ENCODE measurements at places on chromosomes 2 and 18.

- no peak for DNase-seq
These were observed 508.2 kb downstream of the TNS1 start for GRCh38 chr2:217494557-217494956.

DNA sequence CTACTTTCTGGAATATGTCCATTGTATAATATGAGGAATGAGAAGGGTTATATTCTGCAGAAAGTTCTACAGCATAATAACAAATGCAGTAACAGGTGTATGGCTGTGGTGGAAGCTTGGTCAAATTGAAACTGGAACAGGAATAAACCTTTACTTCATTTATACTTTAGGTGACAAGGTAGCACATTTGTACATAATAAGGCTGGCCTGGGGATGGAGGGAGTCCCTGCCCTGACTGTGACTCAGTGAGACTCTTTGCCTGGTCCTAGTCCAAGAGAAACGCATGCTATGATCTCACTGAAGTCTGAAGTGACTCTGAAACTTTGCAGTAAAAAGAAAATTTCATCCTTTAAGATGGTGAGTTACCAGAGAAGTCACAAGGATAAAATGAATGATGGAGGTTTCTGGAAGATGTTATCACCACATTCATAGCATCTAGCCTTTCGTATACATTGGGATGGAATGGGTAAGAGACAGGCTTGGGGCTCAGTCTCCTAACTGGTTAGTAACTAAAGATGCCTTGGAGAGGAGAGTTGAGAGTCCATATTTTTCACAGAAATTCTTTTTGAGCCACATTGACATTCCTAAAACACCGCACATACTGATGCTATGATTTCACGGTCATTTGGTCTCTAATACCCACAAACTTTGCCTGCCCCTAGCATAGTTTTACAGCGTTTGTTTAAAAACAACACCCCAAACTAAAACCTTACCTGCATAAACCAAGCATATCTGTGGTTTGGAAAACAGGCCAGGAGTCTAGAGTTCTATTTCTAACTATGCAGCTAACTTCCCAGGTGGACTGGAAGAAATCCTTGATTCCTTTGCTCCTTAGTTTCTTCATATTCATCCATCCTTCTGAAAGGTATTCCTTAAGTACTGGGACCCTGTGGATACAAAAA is 42.4 kb upstream of the NABP1 start:
- no peak for DNase-seq

DNA sequence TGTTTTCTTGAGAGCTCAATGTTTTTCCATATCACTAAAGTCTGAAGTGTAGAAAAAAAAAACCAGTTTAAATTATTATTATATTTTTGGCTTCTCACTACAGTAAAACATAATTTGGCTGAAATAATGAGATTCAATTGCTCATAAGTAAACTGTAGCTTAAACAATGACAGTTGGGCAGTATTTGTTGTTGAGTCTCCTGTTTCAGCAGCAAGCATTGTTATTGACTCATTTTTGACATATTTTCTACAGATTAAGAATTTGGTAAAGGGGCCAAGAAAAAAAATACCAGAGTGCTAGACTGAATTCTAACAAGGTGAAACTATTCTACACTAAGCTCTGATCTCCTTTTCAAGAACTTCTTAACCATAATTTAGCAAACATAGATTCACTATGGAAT is 2070.4 kb upstream of the CELF4 start:
- no peak for DNase-seq

DNA sequence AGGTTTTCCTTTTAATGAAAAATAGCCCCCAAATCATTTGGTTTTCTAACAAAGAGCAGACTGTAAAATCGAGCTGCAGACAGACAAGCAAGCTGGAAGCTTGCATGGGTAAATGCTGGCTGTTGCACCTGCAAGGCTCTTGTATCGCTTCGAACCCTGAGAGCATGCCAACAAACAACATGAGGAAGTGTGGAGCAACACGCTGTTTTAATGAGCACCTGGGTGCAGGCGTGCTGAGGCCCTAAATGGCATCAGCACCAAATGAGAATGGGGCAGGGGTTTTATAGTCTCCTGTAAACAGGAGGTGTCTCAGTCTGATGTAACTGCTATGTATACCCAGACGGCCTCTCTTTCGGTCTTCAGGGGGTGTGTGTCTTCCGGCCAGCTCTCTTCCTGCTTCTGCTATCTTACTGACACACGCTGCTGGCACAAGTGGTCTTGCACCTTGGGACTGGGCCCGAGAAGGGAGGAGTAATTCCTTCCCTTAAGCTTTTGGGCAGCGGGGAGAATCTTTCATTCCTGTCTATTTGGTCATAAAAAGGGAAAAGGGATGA is 31.9 kb upstream of the CDH2 start:
- no peak for DNase-seq

- no peak for DNase-seq
These were observed 392.1 kb downstream of the RAD51AP2 start for GRCh38 chr2:17125989-17126620.

- no peak for DNase-seq
These were observed 23.7 kb downstream of the EFEMP1 start for GRCh38 chr2:55899881-55900280.

DNA sequence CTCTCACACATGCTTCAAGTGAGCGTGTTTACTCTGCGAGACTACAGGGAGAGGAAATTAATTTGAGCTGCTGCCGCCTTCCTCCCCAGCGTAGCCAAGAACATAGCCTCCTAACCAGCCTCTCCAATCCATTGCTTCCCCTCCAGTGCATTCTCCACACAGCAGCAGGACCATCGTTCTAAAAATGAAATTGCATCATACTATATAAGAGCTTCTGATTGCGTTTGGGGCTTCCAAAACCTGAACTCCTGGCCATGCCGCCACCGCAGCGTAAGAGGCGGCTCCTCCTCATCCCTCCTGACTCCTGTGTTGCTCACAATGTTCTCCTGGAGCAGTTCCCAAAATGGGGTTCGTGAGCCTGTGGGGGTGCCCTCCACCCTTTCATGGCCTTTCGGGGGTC is 142.1 kb downstream of the MYT1L start:
- no peak for DNase-seq

GRCh38 chr2:36287363-36288275 is 68.0 kb upstream of the CRIM1 start:
- no peak for DNase-seq

DNA sequence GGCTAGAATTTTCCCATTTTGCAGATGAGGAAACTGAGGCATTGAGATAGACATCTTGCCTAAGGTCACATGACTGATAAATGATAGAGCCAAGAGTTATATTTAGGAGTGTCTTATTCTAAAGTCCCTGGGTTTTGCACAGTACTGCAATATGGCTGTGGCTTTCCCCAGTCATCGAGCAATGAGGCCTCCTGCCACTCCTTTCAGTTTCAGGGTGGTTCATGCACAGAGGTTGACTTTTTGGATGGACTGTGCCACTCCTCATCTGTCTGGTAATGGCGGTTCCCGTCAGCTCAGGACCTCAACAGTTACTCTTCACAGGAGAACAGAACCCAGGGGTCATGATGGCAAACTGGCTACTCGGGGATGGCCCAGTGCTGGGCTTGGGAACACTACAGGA is 131.1 kb downstream of the ACKR3 start:
- no peak for DNase-seq

GRCh38 chr2:141555876-141556470 is 574.8 kb downstream of the LRP1B start:
- DNase-seq, result no peak

GRCh38 chr2:27000995-27001394 is 30.6 kb downstream of the MAPRE3 start:
- no peak for DNase-seq

DNA sequence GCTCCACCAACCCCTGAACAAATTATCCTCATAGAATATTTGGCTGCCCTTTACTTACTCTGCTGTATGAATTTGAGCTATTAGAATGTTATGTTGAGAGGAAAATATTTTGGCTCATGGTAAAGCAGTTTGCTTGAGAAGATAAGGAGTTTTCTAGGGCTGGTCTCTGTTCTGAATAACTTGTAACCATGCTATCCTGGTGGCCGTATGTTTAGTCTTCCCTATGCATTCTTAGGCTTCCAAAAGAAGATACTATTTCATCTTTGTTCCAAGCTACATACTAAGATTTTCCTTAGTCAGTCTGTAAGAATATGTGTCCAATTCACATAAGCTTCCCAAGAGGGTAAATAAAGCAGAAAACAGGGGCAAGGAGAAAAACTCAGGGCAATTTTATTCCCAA is 1105.1 kb upstream of the PIK3C3 start:
- DNase-seq, result no peak

DNA sequence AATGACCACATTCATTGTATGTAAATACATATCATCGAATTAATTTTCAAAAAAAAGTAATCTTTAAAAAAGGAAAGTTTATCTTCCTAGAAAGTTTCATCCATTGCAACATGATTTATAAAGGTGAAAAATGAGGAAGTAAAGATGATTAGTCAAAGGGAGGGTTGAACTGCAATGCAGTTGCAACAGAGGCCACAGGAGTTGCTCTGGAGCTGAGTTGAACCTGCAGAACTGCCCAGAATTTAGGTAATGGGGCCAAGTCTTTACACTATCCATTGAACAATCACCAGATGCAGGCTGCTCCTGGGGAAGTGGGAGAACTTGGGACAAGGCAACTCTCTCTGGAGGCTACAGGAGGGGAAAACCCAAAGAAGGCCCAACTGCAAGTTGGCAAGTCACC is 390.7 kb downstream of the METTL4 start:
- no peak for DNase-seq

GRCh38 chr2:197495433-197496134 is 4.1 kb downstream of the HSPD1 start:
- DNase-seq, result no peak

GRCh38 chr2:227450926-227451654 is 20.9 kb upstream of the AGFG1 start:
- peak; percentile 40 for DNase-seq

DNA sequence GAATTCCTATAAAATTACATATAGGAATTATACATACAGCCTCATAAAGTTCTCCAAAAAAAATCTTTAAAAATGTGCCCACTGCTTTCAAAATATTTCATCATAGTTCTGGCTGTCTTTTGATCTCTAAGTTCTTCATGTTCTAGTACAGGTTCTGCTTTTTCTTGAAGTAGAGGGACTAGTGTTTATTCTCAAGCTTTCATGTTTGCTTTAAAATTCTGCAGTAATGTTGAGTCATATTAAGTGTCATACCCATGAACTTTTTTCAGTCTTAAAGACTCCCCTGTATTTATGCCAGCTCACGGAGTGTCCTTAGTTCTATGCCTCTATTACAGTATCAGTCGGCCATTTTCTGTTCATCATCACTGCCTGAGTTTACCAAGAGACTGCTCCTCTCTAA is 54.8 kb upstream of the CCDC141 start:
- no peak for DNase-seq

- DNase-seq, result no peak
These were observed 13.6 kb downstream of the SH3RF3 start for GRCh38 chr2:109142416-109143210.

- no peak for DNase-seq
These were observed 15.7 kb downstream of the MSH6 start for GRCh38 chr2:47798631-47799030.

DNA sequence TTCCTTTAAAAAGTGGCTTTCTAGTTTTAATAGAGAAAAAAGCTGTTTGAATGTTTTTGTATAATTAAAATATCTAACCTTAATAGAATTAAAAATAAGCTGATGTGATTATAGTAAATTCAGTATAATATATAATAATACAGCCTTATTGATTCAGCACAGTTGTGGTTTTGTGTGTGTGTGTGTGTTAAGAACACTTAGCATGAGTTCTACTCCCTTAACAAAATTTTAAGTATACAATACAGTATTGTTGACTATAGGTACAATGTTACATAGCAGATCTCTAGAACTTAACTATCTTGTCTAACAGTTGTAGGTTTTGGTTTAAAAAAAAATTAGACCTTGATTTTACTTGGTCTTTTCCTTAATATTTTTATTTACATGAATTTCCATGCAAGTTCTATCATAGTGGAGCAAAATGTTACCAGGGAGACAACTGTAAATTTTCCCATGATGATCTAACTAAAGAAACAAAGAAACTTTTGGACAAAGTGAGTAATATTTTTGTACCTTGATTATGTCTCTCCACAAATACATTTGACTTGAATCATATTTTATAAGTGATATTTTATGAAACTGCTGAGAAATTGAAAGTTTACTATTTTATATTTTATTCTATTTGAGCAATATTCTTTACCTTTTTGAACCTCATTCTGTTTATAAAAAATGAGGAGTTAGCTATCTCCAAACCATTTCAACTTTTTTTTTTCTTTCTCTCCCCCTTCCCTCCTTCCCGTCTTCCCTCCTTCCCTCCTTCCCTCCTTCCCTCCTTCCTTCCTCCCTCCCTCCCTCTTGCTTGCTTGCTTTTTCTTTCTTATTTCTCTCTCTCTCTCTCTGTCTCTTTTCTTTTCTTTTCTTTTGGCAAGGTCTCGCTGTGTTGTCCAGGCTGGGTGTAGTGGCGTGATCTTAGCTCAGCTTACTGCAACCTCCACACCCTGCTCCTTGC is 46.3 kb downstream of the ZC3H6 start:
- no peak for DNase-seq

DNA sequence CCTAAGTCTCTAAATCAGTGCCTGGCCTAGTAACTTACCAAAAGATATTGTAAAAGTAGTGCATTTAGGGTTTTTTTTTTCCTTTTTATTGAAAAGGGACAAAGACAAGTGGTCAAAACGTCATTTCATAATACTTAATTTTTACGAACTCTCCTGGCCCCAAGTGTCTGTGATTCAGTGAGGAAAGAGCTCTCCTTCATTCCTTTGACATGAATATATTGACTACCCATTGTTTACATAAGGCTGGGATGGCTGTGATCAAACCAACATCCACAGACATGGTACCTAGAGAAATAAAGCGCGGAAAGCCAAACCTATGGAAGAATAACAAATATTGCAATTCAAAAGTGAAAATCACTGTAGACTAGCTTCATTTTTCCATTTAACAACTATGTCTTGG is 198.4 kb downstream of the BABAM2 start:
- DNase-seq, result no peak

- no peak for DNase-seq
These were observed 43.6 kb downstream of the TSPYL6 start for GRCh38 chr2:54212456-54212855.

DNA sequence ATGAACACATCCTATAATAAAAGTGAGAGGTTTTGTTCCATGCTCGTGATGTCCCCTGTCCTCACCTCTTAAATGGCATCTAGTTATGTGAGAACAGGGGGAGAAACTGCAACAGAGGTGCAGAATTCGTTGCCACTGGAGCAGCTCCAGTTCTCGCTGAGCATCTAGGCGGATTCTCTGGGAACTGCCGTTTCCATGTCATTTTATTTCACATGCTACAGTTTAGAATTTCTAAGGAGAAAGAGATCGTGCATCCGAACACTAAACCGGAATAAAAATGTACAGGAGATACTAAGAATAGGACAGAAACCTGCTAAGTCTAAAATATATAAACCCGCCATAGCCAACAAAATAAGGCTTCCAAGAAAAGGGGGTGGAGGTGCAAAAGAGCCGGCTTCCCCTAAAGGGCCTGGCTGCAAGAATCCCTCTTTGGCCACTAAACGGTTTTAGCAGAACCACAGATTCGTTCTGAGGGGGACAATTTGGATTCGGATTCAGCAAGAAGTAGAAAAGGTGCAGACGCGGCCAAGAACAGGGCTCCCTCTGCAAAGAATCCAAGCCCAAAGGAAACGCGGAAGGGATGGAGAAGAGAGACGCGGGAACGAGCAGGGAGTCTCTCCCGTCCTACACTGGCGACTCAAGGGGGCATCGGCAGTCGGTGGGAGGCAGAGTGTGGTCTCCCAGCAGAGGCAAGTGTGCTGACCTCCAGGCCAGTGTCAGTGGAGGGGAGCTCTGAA is 1.3 kb downstream of the TMEM163 start:
- DNase-seq, result no peak
